ENCODE measurements at places on chromosomes 1 and 21.

DNA sequence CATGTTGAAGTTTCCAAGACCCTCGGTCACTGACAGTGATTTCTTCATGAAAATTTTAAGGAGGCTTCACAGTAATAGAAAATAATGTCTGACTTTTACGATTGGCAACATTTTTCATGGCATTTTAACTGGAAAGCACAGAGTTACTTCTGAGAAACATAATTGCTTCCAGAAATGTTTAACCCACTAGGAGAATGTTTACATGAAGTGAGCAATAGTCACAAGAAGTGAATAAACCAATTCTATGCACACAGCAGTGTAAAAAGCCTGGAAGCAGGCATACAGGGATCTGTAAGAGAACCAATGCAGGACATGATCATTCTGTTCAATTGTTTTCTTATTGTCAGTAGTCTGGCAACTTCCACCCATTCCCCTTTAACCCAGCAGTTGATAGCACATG is 316.2 kb upstream of the CXADR start:
- no peak for DNase-seq

DNA sequence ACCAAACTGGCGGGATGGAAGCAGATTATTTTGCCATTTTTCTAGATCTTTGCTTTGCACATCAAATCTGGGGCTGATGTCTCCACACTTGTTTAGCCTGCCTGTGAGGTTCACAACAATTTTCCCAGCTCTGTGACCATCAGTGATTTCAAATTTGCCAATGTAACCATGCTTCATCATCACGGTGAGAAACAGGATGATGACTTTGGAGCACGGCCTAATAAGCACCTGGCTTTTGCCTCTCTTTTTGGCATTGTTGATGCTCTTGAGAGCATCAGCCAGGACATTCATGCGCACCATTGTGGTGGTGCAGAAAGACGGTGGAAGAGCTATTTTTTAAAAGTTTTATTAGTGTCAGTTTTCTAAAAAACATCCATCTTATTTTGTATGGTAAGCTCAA is 50.1 kb downstream of the IARS2 start:
- no peak for DNase-seq

- DNase-seq = no peak
These were observed 47.4 kb downstream of the PLA2G4A start for GRCh38 chr1:186875896-186876835.

- no peak for DNase-seq
These were observed 37.6 kb downstream of the TFF3 start for GRCh38 chr21:42277593-42277992.

GRCh38 chr1:178283409-178283808 is 189.5 kb downstream of the RASAL2 start:
- DNase-seq = no peak

DNA sequence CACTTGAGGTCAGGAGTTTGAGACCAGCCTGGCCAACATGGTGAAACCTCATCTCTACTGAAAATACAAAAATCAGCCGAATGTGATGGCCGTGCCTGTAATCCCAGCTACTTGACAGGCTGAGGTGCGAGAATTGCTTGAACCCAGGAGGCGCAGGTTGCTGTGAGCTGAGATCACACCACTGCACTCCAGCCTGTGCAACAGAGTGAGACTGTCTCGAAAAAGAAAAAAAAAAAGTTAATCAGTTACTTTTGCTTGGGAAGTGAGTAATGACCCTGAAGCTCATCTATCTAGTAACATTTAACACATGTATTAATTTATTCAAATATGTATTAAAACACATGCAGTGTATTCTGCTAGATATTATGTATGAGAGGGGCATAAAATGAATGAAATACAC is 49.4 kb downstream of the ZNF326 start:
- no peak for DNase-seq
